ENCODE measurements at places on chromosomes 2 and 18. TPM values are rescaled to one million over a fixed set of nuclear protein-coding genes. Genes with fewer than 3 reads are reported as not detected.

The ZBTB14 gene
- total RNA-seq, result 6.8 TPM

The HMSD gene
- total RNA-seq, result not detected

The YES1 gene
- 21.9 TPM for total RNA-seq

The NGEF gene
- 18.1 TPM for total RNA-seq

The FAM228A gene
- not detected for total RNA-seq

The LCT gene
- total RNA-seq, result 0.03 TPM

Data from A549 treated with GW870086 at 1 μM for 4 hours (cell line).